ENCODE measurements at places on chromosomes 2 and 18. TPM values are rescaled to one million over a fixed set of nuclear protein-coding genes. Genes with fewer than 3 reads are reported as not detected.

The ATP5MC3 gene
- 100 TPM for total RNA-seq

The COL5A2 gene
- total RNA-seq: 325 TPM

The PRSS56 gene
- not detected for total RNA-seq

The GCKR gene
- 6.7 TPM for total RNA-seq

The SYT4 gene
- total RNA-seq: not detected

The ALPI gene
- total RNA-seq: not detected

Data from endothelial cell of coronary artery (primary cell).